ENCODE measurements at places on chromosomes 1 and 21.

DNA sequence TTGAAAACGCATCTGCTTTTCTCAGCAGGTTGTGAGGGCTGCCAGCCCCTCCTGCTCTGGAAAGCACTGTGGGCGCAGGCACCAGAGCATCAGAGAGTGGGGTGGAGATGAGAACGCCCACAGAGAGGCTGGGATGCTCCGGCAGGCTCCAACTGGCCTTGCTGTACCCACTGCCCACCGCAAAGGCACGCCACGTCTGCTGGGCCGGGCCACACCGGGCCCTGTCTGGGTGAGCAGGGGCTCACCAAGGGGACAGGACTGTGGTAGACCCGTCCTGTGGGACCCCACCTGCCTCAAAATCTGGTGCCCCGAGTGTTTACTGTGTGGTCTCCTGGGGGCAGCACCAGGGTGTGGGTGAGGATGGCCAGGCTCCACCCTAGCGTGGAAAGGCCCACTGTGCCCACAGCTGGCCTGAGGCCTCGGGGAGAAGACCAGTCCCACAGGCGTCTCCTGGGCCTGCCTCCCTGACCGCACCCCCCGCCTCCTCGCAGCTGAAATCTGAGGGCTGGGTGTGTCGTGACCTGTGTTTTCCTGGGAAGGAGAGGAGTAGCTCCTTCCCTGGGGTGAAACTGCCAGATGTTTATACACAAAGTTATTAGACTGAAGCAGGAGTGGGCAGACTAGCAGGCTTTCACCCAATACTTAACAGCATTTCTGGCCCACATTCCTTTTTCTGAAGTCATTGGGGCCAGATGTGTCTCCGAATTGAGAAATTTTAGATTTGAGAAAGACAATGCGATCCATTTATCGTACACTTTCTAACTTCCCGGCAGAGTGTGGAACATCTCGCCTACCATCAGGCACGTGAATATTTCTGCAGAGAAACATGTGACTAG, 53.8 kb downstream of the STUM start:
- no peak for DNase-seq

GRCh38 chr1:8482979-8483381, 165.1 kb downstream of the SLC45A1 start:
- DNase-seq: no peak

GRCh38 chr1:152461544-152461943, 47.5 kb upstream of the CRNN start:
- peak; percentile 50 for DNase-seq

GRCh38 chr21:46213620-46214286, 14.8 kb downstream of the LSS start:
- no peak for DNase-seq

GRCh38 chr1:170791941-170792340, 128.0 kb downstream of the PRRX1 start:
- no peak for DNase-seq

GRCh38 chr1:219189021-219189824, 15.5 kb downstream of the LYPLAL1 start:
- no peak for DNase-seq

GRCh38 chr1:13708380-13708982, 8.5 kb downstream of the PRDM2 start:
- DNase-seq: no peak

GRCh38 chr1:1306070-1306660, 1.6 kb downstream of the ACAP3 start:
- no peak for DNase-seq

DNA sequence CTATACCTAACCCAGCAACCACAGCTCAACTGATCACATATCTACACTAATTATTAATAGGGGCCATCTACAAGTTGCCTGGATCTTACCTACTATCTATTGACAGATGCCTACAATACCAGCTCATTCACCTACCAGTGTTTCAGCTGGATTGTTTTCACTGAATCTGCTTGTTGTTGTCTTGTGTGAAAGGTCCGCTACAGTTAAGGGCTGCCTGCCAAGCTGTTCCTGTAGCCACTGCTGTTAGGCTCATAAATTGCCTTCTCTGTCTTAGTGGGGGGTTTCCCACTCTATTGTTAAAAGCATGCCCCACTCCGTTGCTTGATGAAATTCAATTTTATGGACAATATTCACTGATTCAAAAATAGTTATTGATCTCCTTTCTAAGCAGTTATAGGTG, 199.7 kb upstream of the TMPRSS15 start:
- no peak for DNase-seq

GRCh38 chr1:225998560-225999226, 450 bp downstream of the SDE2 start:
- no peak for DNase-seq

DNA sequence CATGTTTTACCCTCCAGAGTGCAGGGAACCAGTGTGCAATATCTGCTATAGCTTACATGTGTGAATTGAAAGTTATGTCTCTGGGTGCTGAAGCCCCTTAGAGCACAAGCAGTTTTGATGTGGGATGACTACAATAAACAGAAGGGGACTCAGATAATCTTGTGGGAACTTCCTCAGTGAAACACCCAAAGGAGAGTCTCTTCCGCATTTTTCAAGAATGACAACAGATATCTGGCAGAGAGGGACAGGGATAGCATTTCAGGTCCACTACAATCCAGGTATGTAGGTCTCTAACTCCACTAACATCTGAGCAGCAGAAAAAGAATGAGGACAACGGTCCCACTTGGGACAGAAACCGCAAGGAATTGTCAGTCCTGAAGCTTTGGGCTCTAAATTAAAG, 67.6 kb upstream of the PDE4B start:
- DNase-seq: no peak

Data from CD4-positive, alpha-beta T cell treated with Interferon gamma for 1 hour (primary cell).